ENCODE measurements at places on chromosomes 3 and 15.

- DNase-seq, result peak; percentile 40
Observed at GRCh38 chr15:100601163-100601562, 821 bp downstream of the LINS1 start.

GRCh38 chr15:43516185-43516584 lies 1.2 kb upstream of the MAP1A start:
- no peak for DNase-seq

DNA sequence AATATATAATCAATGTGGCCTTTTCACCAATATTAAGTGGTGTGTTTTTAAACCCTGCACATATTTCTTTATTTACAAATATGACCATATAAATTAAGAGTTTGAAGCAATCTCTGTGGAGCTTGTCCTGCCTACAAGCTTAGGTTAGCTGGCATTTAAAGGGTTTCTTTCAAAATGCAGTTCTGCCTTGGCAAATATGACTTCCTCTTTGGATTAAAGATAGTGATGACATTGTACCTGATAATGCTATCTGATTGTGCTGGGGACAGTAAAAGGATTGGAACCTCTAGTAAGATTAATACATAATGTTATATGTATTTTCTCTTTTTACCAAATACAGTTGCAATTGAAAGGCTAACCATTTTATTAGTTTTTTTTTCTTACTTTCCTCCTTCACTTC lies 249.1 kb downstream of the OTOL1 start:
- DNase-seq, result no peak

GRCh38 chr15:80825361-80826030 lies 46.3 kb downstream of the CEMIP start:
- DNase-seq, result no peak

GRCh38 chr15:36403351-36403750 lies 176.1 kb upstream of the CDIN1 start:
- no peak for DNase-seq

GRCh38 chr3:79211586-79212359 lies 556.0 kb downstream of the ROBO1 start:
- DNase-seq, result no peak

GRCh38 chr15:65638681-65639089 lies 16.9 kb downstream of the SLC24A1 start:
- DNase-seq, result peak; percentile 62

- DNase-seq, result no peak
Observed at GRCh38 chr3:136135039-136135802, 60.9 kb downstream of the MSL2 start.

DNA sequence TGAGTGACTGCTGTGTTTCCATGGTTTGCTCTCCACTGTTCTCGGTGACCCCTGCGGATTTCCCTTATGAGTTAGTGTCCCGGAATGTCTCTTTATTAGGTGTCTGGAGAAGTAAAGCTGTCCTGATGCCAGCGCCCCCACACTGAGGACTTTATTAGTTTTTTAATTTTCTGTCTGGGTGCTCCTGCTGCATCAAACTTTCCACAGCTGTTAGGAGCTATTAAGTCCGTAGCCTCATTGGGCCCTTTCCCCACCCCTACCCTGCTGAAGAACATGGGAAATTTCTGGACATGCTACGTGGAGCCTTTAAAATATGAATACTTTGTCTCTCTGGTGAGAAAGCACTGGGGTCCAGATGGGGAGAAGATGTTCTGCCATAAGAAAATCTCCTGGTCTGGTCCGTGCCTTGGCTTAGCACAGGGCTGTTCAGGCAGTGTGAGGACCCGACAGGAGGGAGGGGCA lies 161.7 kb upstream of the HES1 start:
- DNase-seq, result no peak

GRCh38 chr15:39744334-39745103 lies 38.1 kb downstream of the FSIP1 start:
- DNase-seq, result no peak

GRCh38 chr15:88391006-88391405 lies 76.2 kb downstream of the MRPL46 start:
- no peak for DNase-seq

DNA sequence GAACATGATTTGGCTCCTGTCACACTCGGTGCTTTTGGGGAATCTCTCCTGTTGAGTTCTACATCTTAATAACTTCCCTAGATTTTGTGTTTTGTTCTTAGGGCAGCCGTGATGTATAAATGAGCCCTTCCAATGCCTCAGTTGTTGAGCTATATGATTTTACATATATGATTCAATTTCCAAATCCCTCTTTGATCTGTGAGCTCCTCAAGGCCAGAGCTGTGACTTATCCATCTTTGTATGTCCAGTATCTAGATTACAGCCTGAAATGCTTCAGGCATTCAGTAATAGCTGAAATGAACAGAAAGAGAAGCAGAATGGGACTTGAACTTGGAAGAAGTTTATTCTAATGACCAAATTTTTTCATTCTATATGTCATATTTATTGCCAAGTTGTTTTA lies 26.6 kb downstream of the CGGBP1 start:
- no peak for DNase-seq

GRCh38 chr15:43441316-43441715 lies 51.6 kb downstream of the TP53BP1 start:
- DNase-seq, result no peak

DNA sequence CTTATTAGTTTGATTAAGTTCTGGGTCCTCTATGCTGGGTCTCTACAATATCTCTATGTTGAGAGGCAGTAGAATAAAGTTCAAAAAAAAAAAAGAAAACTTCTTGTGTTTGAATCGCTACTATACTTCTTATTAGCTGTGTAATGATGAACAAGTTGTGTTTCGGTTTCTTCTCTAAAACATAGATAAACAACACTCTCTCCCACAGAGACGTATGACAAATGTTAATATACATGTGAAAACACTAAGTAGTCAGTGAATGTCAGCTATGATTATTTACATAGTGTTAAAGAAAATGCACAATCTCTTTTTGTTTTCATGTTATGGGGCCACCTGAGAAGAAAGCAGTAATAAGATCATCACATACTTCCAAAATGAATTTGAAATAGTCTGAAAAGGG lies 45.3 kb downstream of the ACAP2 start:
- DNase-seq, result no peak

- peak; percentile 4 for DNase-seq
Observed at GRCh38 chr3:186915806-186916796, 14.2 kb upstream of the ST6GAL1 start.

DNA sequence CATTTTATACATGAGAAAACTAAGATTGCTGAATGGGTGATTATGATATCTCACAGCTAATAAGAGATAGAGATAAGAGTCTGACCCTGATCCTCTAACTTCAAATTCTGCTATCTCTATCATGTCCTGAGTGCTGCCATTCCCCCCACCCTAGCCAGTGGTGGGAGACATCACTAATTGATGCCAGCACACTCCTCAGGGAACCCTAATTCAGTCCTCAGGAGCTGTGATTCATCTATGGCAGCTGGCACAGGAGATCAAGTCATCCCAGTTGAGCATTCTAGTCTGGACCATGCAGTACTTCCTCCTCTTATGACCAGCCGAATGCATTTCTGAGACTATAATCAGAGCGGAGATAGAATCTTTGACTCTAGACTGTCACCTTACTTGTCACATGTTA lies 71.9 kb downstream of the SYNM start:
- DNase-seq, result no peak

DNA sequence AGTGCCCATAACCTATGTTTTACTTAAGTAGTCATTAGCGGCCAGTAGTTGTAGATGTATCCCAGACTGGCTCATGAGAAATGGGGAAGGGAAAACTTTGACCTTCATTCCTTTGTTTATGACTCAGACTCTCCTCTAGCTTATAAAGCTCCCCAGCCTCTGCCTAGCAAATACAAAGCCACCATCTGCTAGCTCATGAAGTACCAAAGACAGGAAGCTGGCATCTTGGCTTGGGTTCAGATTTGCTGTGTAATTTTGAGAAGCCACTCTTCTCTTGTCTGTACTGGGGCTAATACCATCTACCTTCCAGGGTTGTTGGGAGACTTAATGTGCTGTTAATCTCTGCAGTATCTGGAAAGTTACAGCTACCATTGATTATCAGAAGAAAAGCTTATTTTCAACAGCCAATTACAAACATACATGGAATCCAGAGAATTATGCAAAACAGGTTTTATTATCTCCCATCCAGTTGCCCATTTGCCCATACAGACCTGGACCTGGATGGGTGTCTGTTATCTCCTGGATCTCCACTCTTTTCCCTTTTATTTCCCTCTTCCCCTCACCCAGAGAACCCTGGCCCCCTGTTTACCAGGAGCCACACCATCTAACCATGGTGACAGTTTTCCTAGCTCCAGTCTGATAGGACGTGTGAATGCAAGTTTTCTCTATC lies 153.8 kb downstream of the SEMA6D start:
- no peak for DNase-seq

DNA sequence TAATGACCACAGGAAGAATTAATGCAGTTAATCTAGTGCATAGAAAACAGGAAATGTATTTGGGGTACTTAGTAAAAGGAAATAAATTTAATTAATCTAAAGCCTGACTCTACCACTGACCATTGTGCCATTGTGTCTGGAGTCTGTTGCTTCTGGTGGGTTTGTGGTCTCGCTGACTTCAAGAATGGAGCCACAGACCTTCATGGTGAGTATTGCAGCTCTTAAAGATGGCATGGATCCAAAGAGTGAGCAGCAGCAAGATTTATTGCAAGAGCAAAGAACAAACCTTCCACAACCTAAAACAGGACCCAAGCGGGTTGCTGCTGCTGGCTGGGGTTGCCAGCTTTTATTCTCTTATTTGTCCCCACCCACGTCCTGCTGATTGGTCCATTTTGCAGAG lies 711.5 kb upstream of the LMCD1 start:
- DNase-seq, result no peak

DNA sequence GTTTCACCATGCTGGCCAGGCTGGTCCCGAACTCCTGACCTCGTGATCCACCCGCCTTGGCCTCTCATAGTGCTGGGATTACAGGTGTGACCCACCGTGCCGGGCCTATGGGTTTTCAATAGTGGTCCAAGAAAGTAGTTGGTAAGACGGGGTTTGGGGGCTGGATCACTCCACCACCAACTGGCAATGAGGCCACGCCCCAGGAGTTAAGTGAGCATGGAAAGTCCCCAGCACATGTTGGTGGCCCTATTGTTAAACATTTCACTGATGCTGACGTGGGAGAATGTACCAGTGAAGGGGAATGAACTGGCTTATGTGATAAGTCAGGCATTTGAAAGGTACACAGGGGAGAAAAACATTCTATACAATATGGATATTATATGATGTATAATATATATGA lies 80.4 kb downstream of the CHRD start:
- DNase-seq, result no peak
